ENCODE measurements at places on chromosomes 5 and 9.

GRCh38 chr9:113941056-113941455, 64.9 kb downstream of the ZNF618 start:
- no peak for DNase-seq

DNA sequence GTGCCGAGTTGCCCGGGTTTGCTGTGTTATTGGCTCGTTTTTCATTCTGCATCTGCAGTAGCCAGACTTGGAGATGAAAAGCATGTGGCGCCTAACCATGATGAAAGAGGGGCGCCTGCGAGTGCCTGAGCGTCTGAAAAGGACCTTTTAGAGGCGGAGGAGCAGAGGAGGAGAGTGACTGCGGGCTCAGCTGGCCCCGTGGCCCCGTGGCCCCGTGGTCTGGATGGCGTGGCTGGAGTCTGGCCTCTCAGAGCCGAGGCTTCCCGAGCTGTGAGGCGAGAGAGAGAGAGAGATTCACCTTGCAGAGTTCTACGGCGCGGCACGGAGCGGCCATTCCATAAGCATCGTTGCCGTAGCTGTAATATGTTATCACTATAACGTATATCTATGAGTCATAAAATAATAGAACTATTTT, 55.3 kb upstream of the RNU6ATAC start:
- no peak for DNase-seq

DNA sequence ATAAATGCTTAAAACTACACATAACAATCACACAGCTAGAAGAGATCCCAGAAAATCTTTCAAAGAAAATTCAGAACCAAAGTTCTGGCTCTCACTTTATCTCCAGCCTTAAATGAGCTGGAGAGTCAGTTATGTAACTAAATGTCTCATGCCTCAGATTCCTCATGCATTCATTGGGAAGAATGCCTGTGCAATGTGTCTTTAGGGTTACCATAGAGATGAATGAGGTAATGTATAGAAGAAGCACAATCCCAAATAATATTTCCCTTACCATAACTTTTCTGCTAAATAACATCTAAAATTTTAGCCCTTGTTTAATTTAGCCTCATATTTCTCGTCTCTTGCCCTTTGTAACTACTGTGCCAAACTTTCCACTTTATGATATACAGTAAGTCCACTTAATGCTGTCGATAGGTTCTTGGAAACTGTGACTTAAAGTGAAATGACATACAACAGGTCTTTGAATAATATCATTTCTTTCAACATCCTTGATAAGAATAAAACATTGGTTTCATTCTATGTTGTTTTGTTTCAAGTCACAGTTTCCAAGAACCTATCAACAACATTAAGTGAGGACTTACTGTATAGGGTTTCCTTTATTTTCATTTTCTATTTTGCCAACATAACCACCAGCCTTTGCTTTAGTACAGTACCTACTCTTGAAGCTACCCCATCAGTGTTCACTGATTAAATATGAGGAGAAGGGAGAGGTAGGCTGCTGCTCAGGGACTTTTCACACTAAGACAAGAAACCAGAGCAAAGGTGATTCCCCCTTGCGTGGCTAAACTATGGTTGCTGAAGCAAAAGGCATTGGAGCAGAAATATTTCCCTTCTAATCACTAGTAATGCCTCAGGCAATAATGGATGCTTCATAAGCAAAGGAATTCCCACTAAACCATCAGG, 295.7 kb upstream of the PTGER4 start:
- DNase-seq, result no peak

- DNase-seq, result no peak
Observed at GRCh38 chr5:143428738-143429420, 25.4 kb upstream of the NR3C1 start.

DNA sequence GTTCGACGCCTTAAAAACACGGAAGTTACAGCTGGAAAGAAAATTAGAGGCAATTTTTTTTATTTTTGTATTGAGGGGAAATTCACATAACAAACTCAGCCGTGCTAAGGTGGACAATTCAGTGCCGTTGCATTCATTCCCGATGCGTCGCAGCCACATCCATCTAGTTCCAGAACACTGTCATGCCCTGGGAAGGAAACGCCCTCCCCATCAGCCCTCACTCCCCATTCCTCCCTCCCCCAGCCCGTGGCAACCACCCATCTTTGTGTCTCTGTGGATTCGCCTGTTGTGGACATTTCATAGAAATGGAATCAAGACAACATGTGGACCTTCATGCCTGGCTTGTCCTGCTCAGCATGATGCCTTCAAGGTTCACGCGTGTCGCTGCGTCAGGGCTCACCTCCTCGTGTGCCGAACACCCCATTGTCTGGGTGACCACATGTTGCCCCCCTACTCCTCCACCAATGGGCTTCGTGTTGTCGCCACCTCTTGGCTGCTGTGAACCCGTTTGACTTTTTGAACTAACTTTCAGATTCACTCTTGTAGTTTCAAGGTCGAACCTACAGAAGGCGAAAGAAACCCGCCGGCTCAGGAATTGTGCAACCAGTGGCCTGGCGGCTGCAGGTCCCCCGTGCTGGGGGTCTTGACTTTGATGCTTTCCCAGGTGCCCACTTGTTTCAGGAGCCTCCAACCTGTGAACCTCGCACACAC, 17.4 kb upstream of the CAMSAP1 start:
- DNase-seq, result no peak

DNA sequence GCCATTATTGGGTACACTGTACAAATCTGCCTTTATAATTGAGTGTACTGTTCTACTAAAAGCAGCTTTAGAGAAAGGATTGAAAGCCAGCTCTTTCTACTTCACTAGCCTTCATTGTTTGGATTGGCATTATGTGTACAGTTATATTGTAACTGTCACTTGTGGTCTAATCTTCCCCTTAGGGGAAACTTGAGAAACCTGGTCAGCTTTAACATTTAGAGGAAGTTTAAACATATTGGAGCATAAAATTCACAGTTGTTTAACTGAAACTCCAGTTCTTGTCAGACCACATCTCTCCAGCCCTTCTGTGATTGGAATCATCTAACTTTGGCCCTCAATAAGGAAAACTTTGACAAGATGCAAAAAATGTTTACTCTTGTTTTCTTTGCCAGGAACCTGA, 24.6 kb downstream of the PIK3R1 start:
- no peak for DNase-seq

DNA sequence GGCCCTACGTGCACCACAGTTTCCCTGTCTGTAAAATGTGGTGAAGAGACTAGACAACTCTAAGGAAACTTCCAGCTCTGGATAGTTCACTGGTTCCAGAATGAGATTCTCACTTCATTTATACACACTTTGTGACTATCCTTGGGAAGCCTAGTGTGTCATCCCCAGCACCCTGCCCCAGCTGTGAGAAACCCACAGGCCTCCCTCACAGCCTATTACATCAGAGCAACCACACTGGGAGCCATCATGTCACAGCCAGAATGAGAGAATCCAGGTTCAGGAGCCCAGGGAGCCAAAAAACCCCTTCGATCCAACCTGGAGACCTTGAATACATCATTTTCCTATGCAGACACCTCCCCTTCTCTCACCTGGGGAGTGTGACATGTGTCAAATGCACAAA, 21.0 kb upstream of the HAND1 start:
- DNase-seq, result no peak

DNA sequence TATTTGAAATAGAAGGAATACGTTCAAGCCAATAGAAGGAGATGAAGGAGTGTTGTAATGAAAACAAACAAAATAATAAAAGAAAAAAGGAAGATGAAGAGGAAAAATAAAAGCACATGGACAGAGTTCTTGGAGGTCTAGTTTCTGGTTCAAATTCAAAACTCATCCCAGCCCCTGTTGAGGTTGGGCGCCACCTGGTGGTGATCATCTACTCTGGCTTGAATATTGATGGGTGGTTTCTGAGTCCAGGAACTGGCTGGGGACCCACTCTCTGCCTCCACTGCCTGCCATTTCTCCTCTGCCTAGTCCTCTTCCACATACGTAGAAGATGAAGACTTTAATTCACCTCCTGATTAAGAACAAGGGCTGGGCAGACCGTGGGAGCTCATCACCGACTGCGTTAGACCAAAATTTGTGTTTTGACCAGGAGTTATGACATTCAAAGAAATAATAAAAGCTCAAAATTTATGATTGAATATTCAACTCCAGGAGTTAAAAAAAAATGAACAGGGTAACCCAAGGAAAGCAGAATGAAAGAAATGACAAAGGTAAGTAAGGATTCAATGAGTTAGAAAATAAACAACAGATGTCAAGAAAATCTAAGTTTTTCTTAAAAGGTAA, 99.0 kb upstream of the SLC1A3 start:
- peak; percentile 43 for DNase-seq

DNA sequence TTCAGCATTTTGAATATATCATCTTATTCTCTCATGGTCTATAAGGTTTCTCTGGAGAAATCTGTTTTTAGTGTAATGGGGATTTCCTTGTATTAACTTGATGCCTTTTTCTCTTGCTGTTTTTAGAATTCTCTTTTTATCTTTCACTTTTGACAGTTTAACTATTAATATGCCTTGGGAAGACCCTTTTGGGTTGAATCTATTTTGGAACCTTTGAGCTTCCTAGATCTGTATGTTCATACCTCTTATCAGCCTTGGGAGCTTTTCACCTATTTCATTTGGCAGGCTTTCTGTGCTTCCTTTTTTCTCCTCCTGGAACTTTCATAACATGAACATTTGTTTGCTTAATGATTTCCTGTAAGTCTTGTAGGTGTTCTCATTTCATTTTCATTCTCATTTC, 22.2 kb downstream of the RCL1 start:
- DNase-seq, result no peak

DNA sequence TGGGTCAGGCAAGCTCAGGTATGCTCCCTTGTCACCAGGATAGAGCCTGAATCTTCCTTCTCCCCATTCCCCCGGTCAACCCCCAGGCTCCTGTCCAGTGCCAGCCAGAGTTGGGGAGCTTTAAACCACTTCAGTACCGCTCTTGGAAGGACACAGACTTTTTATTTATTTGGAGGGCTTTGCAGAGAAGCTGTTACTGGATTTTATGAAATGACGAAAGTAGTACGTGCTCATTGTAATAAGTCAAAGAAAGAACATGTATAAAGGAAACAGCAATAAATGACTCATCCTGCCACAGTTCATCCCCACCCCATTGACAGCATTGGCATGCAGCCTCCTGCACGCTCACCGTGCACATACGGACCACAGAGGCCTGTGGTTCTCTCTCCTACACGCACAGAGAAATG, 230.3 kb downstream of the AUH start:
- peak; percentile 81 for DNase-seq

GRCh38 chr5:178265746-178266145, 33.1 kb upstream of the PHYKPL start:
- no peak for DNase-seq

- no peak for DNase-seq
Observed at GRCh38 chr9:114394523-114395333, 6.9 kb upstream of the AKNA start.
